Activated T-cell treated with anti-CD3 and anti-CD28 coated beads, Interleukin-2, amount 50 U/mL, for 4 hours (primary cell): ENCODE measurements at places on chromosomes 1 and 21. TPM values are rescaled to one million over a fixed set of nuclear protein-coding genes. Genes with fewer than 3 reads are reported as not detected.
A peak's percentile ranks its signal among the peaks of the same experiment; 100 is the strongest.

The AGMAT gene
- total RNA-seq: 22.8 TPM

The MTF2 gene
- total RNA-seq: 42.3 TPM

The DIO1 gene
- total RNA-seq: not detected

The MYOG gene
- not detected for total RNA-seq

The MCOLN2 gene
- 54.8 TPM for total RNA-seq

The COL6A2 gene
- 4.8 TPM for total RNA-seq

DNA sequence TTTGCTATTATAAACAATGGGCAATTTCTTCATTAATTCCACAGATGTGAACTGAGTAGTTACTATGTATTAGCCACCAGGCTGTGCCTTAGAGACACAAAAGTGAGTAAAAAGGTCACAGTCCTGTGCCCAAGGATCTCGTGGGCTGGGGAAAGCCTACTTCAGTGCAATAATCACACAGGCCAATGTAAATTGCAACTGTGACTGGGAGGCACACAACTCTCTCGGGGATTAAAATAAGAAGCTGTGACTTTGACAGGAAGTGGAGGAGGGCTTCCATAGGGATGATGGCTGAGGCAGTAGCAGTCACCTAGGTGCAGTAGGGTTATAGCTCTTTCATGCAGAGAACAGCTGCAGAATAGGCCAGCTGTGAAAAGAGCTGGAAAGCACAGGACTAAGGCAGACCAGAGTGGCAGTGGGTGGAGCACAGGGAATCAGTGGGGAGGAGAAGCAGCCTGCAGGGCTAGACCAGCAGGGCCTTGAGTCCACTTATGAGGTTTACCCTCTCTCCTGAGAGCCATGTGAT lies 121.9 kb downstream of the MAB21L3 start:
- DNase-seq: no peak

DNA sequence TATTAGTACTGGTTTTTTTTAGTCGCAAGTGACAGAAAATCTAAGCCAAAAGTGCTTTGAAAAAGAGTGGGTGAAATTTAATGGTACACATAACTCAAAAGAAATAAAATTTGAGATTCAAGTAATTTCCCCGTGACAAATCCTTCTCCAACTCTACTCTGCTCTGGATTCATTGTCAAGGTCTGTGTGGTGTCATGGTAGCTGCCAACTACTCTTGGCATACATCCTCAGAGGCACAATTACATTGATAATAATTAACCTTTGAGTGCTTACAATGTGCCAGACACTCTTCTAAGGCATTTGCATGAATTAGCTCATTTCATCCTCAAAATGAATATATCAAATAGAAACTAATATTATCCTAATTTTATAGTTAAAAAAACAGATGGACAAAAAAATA lies 1153.9 kb upstream of the NCAM2 start:
- no peak for DNase-seq

GRCh38 chr1:35043498-35043897 lies 11.8 kb upstream of the ZMYM6 start:
- DNase-seq: no peak

- DNase-seq: no peak
Measured at GRCh38 chr1:200886594-200886993, 8.1 kb upstream of the INAVA start.

DNA sequence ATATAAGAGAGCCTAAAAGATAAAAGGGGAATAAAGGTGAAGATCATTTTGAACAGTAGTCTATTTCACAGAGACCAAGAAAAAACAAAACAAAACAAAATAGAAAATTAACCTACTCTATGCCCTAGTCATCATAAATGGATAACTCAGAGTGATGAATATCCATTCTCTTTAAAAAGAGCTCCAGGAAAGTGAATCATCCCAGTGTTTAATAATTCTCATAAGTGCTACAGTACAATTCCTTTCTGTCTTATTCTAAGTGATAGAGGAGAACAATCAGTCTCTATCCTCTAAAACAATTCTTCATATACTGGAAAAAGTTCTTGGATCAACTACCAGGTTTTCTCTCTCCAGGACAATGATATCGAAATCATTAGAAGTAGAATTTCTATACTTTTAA lies 45.8 kb downstream of the GDAP2 start:
- no peak for DNase-seq

GRCh38 chr1:161956930-161957329 lies 66.7 kb downstream of the OLFML2B start:
- no peak for DNase-seq

DNA sequence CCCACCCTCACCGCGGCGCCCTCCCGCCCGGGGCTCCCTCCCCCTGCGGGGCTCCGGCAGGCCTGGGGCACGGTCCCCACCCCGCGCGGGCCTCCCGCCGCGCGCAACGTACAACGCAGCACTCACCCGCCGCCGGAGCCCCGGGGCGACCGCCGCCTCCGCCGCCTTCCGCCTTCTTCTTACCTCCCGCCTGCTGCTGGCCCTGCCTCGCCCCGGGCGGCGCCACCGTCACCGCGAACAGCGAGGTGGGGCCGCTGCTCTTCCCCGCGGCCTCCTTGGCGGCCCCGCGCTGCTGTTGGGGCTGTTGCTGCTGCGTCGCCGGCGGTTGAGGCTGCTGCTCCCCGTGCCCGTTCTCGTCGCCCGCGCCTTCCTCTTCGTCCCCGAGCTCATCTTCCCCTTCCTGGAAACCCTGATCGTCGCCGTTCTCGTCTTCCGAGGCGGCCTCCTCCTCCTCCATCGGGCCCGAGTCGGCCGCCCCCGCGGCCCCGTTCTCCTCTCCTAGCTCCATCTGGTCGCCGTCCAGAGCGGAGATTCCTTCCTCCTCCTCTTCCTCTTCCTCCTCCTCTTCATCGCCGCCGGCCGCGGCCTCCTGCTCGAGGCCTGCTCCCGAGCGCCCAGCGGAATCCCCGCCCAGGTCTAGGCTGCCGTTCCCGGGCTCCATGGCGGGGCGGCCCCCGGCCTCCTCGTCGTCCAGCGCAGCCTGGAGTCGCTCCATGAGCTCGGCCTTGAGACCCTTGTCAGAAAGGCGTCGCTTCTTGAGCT lies 671 bp downstream of the HNRNPU start:
- DNase-seq: peak; percentile 37

DNA sequence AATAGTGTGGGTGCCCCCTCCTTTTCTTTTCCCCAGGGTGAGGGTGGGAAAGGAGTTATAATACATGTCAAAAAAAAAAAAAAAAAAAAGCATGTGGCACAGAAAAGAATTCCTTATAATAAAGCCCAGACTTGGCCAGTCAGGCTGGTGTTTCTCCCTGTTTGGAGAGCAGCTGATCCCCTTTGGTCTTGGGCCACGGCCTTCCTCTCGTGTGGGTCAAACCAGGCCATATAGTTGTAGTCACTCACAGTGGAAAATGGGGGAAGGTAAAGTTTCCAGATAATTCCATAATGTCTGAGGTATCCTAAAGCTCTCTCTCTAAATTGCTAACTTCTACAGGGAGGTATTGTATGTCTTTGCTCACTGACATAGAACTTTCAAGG lies 22.0 kb downstream of the CLIC6 start:
- no peak for DNase-seq

GRCh38 chr1:185541871-185542301 lies 192.3 kb upstream of the HMCN1 start:
- no peak for DNase-seq

DNA sequence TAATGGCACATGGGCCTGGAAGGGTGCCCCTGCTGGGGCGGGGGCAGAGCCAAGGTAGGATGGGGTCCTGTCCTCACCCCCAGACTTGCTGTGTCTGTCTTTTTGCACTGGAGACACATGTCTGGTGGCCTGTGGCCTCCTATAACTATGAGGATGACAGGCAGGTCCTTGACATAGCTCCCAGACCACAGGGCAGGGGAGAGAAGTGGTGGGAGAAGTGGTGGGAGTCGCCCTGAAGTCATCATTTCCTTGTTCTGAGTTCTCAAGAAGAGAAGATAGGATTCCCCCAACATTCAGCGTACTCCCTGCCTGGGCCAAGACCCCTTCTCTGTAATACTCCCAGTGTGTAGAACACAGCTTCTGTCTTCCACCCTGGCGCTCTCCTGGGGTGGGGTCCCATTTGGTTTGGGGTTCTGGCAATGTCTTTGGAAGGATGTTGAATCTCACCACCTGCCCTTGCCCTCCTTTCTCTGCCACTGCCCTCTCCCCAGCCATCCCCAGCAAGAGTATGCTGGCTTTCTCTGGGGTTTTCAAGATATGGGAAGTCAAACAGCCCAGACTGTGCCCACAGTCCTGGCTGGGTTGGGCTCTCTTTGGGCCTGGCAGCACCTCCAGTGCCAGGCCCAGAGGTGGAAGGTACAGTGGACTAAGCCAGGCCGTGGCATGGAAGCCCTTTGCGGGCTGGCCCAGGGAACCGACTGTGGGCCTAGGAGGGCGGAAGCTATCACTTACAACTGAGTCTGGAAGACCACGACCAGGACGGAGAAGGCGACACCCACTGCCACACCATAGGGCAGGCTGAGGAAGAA lies 19.4 kb downstream of the SLC26A9 start:
- no peak for DNase-seq

DNA sequence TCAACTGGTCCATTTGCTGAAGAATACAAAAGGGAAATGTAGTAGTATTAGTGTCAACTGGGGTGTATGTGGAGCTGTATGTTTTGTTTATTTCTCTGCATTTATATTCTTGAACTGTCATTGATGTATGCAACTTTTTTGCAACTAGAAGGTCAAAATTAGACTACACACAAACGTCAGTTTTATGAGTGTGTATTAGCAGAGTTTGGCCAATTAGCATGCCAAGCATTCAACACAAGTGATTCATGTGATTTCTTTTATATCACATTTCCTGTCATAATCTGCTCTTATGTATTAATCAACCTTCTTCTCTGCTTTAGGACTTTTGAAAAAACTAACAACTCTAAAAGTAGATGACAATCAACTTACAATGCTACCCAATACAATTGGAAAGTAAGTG lies 211.1 kb downstream of the LRRC40 start:
- DNase-seq: no peak

- no peak for DNase-seq
Measured at GRCh38 chr1:55384637-55385036, 169.5 kb upstream of the USP24 start.

DNA sequence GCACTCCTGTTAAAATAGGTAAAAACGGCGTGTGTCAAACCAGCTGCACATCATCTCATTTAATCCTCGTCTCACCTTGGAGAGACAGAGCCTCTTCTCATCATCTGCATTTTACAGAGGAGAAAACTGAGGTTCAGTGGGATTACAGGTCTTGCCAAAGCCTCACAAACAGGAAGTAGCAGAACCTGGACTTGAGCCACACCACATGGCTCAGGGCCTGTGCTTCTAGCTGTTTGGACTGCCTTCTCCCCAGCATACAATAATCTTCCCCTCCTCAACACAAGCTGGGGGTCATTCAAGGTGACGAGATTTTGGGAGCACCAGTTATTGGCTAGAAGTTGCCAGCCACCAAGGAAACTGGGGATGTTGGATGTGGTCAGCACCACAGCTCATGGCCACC lies 167.9 kb upstream of the ZC3H12A start:
- DNase-seq: no peak

DNA sequence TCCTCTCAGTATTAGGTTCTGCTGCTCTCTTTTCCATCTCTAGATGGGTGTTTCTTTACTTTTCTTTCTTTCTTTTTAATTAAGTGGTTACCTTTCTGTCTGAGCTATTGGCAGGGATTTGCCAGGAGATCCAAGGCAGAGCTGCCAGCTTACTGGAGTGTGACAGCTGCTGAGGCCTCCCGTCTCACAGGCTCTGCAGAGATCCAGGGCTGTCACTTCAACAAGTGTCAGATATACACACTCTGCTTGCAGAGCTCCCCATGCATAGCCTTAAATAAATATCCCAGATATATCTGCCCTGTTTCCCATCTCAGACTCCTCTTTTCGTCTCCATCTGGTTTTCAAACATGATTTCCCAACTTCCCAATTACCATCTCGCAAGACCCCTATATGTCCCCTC lies 124.3 kb downstream of the NOS1AP start:
- DNase-seq: no peak

DNA sequence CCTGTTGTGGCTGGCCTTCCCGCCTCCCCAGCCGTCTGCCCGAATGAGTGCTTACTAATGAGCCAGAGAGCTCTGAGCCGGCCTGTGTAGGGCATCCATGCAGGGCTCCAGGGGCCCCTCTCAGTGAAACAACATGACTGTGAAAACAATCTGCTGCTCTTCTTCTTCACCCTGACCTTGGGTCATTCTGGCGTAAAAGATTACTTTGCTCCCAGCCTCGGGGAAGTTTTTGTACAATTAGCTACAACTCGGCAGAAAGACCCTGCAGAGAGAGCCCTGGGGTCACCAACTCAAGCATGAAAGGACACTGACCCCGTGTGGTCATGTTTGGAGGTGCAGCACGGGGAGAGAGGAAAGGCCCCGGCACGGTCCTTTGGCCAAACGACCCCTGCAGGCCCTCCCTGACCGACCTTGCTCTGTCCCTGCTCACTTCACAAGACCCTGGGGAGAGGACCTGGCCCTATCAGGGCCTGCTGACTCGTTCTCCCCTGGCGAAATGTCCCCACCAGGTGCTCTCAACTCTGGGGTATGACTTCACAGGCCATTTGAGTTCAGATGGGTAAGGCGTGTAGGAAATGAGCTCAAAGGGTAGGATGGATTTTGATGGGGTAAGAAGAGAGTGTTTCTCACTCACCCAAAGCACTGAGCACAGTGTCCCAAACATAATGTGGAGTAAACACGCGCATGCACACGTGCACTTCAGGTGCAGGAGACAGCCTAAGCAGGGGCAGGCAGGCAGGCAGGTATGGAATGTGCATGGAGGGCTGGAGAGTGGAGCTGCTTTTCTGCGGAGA lies 22.9 kb upstream of the FAM20B start:
- DNase-seq: peak; percentile 63

DNA sequence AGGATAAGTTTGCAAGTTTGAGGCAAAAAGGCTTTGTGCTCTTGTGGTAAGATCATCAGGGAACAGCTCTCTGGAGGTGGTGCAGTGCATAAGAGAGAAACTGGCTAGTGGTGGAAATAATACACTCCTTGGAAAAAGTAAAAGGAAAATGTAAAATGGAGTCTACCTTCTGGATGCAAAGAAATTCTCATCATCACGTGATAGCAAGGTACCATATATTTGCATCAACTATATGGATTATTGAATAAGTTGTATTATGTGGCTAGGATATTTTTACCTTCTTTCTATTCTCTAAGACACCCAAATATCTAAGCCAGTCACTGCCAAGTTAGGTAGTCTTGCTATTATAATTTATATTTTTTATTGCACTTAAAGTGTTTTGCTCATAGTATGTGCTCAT lies 14.0 kb upstream of the LRRC7 start:
- DNase-seq: no peak

DNA sequence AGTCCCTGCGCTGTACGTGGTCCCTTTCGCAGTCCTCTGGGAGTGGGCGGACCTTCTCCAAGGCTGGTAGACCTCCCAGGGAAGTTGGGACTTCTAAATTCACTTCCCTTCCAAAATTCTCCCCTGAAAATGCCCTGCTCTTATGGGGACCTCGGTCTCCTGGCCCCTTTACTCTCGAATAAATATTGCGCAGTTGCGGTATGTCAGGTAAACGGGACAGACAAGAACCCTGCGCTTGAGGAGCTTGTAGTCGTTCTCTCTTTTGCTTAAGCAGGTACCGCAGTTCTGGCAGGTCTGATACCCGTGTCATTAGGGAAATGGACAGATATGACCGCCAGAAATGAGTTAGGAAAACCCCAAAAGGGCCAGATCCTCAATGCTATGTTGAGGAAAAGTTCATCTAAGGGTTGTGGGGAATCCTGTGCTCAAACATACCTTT lies 561 bp downstream of the KIF2C start:
- DNase-seq: no peak
